ENCODE measurements at places on chromosomes 4 and X. TPM values are rescaled to one million over a fixed set of nuclear protein-coding genes. Genes with fewer than 3 reads are reported as not detected.
A peak's percentile ranks its signal among the peaks of the same experiment; 100 is the strongest.

DNA sequence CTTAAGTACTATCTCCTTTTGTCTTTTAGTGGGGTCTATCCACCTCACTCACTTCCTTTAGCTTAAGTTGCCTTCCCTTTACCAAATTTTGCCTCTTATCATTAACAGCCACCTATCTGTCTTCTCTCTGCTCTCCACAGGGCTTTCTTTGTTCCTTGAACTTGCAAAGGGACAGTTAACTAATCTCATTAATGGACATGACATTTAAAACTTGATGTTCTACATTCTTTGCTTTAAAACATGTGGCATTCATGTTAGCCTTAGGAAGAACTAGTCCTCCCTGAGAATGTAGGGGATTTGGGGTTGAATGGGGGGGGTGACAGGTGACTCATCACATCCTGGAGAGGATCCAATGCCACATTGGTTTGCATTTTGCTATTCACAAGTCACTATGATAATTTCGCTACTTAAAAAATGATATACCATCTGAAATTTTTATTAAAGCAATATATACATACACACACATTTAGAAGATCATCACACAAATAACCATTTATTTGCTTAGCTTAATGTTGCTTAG is 41.0 kb upstream of the DMD start:
- DNase-seq, result peak; percentile 19

DNA sequence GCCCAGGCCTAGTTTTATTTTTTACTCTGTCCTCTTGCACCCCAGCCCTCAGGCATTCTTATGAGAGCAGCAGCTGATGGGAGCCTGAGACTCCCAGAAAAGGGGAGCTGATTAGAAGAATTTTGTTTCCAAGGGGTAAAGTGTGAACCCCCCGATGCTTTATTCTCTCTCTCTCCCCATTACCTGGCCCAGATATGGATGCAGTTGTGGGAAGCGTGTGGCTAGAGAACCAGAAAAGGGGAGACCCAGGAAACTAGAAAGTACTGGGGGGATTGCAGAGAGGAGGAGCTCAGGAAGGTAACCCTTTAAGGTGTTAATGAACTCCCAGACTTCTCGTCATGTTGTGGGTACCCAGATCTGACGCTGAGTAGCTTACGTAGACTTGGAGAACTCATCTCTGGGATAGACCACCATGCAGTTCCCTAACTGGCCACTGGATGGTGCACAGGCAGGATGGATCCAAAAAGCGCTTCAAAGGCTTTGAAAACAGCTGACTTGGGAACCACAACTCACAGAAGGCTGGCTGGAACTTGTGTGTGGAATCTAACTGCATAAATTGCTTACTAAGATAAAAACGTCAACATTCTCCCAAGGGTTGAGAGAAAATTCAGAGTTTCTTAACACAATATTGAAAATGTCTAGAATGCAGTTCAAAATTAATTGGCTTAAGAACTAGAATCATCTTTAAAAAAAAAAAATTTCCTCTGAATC is 64.7 kb downstream of the TBC1D14 start:
- peak; percentile 88 for DNase-seq

DNA sequence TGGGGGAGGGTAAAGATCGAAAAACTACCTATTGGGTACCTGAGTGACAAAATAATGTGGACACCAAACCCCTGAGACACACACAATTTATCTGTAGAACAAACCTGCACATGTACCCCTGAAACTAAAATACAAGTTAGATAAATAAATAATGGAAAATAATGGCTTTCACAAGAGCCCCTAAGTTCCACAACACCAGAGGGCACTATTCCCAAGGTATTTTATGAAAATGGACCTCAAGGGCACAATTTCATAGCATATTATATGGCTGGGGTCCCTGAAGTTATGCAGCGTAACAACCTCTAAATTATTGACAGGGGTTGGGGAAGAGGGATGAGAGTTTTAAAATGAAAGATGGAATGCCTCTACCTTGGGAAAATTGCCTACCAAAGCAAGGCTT is 81.3 kb upstream of the TMEM33 start:
- DNase-seq, result no peak

GRCh38 chrX:23644744-23645143 is 22.5 kb upstream of the PRDX4 start:
- DNase-seq, result no peak

GRCh38 chr4:79467246-79467932 is 59.4 kb upstream of the GK2 start:
- DNase-seq, result no peak

GRCh38 chrX:74578137-74578536 is 36.3 kb downstream of the RLIM start:
- no peak for DNase-seq

GRCh38 chrX:22278375-22278774 is 5.7 kb downstream of the CBLL2 start:
- DNase-seq, result peak; percentile 79

The NLRP2B gene
- total RNA-seq, result not detected

The SPANXB1 gene
- not detected for total RNA-seq

DNA sequence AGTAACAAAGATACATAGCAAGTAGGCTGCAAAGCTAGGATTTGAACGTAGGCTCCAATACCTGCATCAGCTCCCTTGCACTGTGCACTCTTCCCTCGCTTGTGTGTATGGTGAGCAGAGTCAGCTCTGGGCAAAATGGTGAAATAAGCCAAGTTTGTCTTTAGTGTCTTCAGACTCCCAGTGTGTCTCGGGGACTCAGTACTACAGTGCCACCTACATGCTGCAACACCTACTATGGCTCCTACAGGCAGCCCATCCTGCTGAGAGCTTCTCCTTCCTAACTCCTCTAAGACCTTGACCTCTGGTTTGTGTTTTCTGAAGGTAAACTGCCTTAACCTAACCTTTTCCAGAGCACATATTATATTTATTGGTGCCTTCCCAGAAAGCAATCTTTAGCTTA is 42.5 kb downstream of the RTL9 start:
- DNase-seq, result no peak

- no peak for DNase-seq
Observed at GRCh38 chr4:56783986-56784385, 37.5 kb downstream of the SPINK2 start.

The KIAA0232 gene
- 11.5 TPM for total RNA-seq

- DNase-seq, result peak; percentile 36
Observed at GRCh38 chr4:189124149-189124758, 816.4 kb upstream of the FRG1 start.

The PCSK1N gene
- total RNA-seq, result 1.6 TPM

The STPG2 gene
- total RNA-seq, result 0.03 TPM

The SPOCK3 gene
- total RNA-seq, result 0.11 TPM

- no peak for DNase-seq
Observed at GRCh38 chrX:118675326-118675965, 52.0 kb upstream of the IL13RA1 start.
